Left ventricle myocardium superior (tissue), 1 donor: ENCODE measurements at places on chromosomes 3 and 15.

GRCh38 chr3:187919544-187919943 lies 174.3 kb upstream of the BCL6 start:
- DNase-seq, result no peak

- no peak for DNase-seq
Measured at GRCh38 chr3:23856286-23856685, 50.5 kb downstream of the UBE2E1 start.

DNA sequence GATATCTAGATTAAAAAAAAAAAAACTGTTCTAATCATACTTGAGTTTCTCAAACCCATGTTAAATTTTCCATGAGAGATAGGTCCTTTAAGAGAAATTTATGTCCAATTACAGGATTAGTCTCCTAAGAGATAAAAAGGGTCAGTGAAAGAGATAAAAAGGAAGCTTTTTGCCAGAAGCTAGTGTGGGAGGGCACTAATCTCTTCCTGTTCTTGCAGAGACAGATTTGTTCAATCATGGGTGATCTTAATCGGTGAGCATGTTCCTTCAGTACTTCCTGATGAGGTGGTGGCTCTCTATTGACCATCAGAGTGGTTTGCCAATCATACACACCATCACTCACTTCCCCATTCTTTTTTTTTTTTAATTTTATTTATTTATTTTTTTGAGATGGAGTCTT lies 16.9 kb upstream of the LPP start:
- no peak for DNase-seq

- no peak for DNase-seq
Measured at GRCh38 chr15:31468911-31469785, 142.5 kb downstream of the KLF13 start.

- no peak for DNase-seq
Measured at GRCh38 chr3:48343432-48343831, 10.0 kb upstream of the SPINK8 start.
